ENCODE measurements at places on chromosomes 1 and 21.
A peak's percentile ranks its signal among the peaks of the same experiment; 100 is the strongest.

GRCh38 chr1:51966559-51966958 is 23.9 kb downstream of the RAB3B start:
- no peak for DNase-seq

DNA sequence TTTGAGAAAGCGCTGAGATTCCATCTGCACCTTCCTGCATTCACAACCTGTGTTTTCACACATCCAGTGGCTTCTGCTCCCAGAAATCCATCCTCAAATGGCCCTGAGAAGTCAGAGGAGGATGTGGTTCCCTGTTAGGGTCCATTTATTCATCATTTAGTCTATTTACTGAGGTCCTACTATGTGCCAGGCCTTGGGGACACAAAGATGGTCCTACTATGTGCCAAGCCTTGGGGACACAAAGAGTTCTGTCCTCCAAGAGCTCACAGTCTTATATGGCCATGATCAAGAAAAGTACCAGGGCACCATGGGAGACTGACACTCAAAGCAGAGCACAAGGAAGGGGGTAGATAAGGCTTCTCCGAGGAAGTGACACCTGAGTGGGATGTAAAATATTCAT is 147.1 kb upstream of the ATP1B1 start:
- DNase-seq, result no peak

DNA sequence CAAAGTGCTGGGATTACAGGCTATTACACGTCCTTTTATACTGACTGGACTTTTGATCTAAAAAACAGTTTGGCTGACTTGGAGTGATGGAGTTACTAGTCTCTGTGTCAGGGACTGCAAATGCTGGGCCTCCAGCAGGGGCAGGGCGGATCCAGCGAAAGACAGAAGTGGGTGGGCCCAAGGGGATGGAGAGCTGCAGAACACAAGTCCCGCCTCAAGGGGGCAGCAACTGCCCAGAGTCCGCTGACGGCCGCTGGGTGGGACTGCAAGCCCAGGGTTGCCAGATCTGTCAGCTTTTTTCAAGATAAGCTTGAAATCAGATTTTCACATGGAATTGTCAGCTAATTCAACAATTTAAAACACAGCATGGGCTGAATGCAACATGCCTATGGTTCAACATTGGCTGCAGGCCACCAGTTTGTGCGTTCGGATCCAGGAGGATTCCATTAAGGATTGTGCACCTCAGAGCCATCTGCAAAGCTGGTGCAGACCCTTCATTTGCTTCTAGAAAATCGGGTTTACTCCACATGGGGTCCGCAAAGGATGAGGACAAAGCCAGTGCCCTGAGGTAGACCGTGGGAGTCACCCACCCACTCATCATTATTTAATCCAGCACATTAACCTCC is 10.7 kb downstream of the STMN1 start:
- peak; percentile 89 for DNase-seq

- DNase-seq, result no peak
These were observed 1.8 kb downstream of the PIK3R3 start for GRCh38 chr1:46130606-46131005.

Measured in smooth muscle cell of the brain vasculature (primary cell).